ENCODE measurements at places on chromosomes 2 and 18. TPM values are rescaled to one million over a fixed set of nuclear protein-coding genes. Genes with fewer than 3 reads are reported as not detected.

DNA sequence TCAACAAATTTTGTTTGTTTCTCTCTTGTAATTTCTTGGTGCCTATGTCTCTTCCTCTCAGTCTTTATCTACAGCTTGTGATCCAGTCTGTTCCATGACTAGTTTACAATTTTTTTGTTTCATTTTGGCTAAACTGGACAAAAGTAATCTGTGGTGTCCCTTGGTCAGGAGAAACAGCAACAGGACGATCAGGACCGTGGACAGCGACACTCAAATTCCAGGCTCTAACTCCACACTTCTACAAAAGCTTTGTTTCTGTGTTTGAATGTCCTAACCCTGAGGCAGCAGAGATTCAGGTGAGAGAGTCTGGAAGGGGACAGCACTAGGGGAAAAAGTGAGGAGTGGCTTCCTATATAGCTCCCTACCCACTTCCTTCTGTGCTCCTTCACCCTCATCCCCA lies 593.3 kb upstream of the FANCL start:
- no peak for DNase-seq

- DNase-seq, result no peak
Measured at GRCh38 chr18:75531851-75532459, 104.5 kb upstream of the SMIM21 start.

Gene TXNDC2
- polyA plus RNA-seq, result 0.02 TPM

GRCh38 chr2:7450833-7451190 lies 533.6 kb downstream of the RNF144A start:
- DNase-seq, result no peak

- DNase-seq, result no peak
Measured at GRCh38 chr18:21763846-21764646, 23.5 kb downstream of the MIB1 start.

DNA sequence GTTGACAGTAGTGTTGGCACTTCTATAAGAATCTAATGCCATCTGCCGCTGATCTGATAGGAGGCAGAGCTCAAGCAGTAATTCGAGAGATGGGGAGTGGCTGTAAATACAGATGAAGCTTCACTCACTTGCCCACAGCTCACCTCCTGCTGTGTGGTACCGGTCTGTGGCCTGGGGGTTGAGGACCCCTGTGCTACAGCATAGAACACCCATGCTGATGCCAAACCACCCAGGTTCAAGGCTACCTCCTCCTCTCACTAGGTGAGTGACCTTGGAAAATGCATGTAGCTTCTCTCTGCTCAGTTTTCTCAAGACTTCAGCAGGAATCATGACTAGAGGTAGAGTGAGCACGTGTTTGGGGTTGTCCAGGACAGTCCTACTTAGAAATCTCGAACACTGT lies 263.4 kb downstream of the SH3BP4 start:
- DNase-seq, result no peak

DNA sequence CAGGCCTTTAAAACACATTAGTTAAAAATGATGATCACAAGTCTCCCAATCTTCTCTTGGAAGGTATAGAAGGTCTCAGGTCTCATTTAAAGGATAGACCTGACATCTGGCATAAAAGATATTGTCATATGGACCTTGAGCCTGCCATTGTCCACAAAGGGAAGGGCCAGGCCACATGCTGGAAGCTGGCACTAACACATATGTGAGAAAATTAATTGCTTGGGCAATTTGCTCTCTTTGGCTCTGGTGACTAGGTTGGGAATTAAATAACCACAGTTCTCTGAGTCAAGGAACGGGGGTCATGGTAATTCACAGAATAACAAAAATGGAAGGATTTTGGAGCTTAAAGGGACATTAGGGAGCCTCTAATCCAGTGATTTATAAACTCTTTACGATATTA lies 727.3 kb downstream of the BCL11A start:
- no peak for DNase-seq

DNA sequence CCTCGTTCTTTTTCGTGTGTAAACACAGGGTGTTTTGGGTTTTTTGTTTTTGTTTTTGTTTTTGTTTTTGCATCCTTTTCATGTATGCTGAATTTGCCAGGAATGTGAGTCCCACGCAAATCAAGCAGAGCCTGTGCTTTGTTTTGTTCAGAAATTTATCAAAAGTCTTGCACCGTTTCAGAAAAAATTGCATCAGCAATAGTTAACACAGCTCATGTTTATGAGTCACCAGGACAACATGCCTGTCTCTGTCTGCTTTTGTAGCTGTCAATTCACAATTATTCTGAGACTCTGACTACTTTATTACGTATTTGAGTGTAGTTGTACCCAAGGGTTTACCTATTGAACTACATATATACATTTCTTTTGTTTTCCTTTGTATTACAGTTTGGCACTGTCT lies 38.3 kb downstream of the MRPL44 start:
- peak; percentile 60 for DNase-seq

GRCh38 chr2:46381263-46381849 lies 84.1 kb downstream of the EPAS1 start:
- DNase-seq, result no peak

DNA sequence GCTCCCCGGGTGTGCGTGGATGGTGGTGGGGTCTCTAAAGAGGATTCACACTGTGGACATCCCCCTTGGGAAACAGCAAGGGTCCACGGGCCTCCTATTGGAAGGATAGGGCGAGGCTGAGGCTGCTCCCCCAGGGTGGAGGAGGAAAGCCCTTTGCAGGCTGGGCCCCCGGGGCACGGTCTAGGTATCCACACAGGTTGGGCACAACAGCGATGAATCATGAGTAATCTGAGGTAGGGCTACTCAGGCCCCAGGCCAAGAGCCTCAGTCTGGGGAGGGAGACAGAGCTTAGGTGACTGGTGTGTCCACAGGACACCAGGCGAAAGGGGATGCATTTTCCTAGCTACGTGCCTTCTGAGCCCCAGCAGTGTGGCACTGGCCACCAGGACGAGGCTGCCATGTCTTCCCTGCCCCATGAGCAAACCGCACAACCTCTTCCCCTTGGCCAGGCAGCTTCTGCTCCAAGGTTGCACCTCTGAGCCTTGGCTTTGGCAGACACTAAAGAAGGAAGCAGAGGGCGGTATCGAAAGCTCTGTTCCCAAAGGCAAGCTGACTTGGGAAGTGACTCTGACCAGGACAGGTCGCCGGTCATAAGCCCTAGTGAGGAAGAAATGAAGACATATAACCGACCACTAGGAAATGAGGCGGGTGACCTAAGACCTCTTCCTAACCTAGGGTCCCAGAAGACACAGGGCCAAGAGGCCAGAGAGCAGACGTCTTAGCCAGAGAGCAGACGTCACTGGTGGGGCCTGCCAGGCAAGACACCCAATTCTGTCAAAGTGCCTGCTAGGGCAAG lies 14.6 kb upstream of the SEMA4C start:
- DNase-seq, result peak; percentile 54

DNA sequence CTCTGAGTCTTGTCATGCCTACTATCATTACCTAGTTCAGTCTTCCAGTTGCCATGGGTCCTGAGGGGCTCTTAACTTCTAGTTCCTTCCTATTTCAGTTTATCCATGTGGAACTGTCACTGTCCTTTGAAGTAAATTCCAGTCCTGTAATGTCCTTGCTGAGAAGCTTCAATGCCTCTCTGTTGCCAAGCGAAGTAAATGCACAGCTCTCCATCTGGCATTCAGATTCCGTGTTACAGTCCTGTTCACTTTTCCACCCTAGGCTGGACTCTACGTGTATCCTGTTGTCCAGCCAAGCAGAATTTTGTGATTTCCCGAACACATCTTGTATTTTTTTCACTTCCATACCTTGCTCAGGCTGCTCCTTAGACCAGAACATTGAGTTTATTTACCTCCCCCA lies 245.3 kb downstream of the BABAM2 start:
- DNase-seq, result no peak

DNA sequence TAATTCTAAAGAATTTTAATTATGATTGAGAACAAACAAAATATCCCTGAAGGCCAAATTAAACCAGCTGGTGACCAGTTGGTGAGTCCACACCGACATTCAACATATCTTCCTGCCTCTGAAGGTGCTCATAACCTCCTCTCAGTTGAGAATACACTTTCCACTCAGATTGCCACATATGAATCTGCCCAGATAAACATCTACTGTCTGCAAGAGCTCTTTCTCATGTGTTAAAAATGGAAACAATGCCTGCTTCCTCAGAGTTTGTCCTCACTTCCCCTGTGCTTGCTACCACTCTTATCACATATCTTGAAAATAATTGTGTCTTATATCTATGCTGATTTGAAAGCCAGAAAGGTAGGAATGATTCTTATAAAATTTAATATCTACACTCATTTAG lies 177.7 kb upstream of the GULP1 start:
- peak; percentile 42 for DNase-seq

- peak; percentile 66 for DNase-seq
Measured at GRCh38 chr2:60260639-60261296, 292.7 kb downstream of the BCL11A start.

DNA sequence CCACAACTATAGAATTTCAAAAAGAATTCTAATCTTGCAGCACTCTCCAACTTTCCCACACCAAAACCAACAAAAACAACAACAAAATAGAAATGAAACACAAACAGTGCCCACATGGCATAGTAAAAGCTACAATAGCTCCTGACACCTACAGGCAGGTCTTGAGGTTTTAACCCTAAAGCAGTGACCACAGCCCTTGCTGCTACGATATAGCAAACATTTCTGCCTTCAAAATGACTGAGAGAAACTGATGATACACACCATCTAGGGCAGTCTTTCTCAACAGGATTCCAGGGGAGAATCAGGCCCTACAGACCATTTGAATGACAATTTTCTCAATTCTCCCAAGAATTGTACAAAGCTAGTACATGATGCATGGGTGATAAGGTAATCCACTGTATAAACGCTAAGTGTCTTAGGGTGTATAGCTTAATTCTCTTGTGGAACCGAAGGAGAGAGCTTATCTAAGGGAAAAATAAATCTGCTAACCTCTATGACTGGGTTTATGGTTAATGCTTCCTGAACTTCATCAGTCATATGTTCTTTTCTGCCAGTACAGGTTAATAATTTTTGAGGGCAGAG lies 46.5 kb downstream of the TRAK2 start:
- DNase-seq, result no peak

DNA sequence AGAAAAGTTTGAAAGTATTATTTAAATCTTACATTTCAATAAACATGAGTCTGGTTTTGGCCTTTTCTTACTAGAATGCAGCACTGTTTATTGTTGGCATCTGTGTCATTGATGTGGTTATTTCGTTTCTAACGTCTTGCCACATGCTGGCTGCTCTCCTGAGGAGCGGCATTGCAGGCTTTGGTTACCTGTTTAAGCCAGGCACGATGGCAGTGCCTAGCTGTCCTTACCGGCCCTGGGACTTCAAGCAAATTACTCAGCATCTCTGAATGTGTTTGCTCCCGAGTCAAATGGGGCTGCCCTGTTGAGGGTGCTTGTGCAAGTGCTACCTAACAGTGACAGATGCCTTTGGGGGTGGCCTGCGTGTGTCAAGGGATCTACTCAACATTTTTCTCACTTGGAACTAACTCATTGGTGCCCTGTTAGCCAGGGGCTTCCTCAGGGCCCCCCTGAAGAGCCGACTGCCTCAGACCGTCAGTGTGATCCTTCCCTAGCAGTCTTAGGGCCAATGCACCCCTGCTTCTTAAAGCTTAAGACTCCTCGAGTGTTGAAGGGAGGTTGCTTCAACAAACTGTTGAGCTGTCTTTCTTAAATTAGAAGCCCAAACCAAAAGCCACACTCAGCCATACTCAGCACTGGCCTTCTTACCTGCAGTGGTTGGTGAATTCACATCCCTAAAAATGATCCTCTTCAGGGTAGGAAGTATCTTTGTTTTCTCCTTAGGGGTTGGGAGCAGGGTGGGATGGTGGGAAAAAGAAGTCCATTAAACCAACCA lies 151.5 kb downstream of the NCK2 start:
- DNase-seq, result no peak

DNA sequence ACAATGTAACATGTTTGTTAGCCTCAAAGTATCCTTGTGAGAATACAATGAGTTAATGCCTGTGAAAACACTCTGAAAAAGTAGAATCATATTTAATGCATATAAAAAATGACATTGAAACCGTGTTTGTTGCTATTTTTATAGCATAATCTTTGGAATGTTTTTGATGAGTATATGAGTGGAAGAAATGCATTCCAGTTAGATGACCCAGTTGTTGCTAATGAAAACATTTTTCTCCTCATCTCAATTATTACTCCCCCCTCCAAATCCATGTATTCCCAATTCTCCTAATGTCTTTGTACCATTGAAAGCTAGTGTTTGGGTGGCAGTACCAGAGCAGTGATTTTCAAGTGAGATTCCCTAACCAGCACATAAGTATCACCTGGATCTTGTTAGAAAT lies 67.1 kb upstream of the DSEL start:
- no peak for DNase-seq

Gene KYNU
- 2.6 TPM for polyA plus RNA-seq

GRCh38 chr18:29251681-29252080 lies 1074.8 kb upstream of the CDH2 start:
- no peak for DNase-seq

- DNase-seq, result peak; percentile 47
Measured at GRCh38 chr2:26462511-26463243, 15.2 kb downstream of the OTOF start.

Gene FBXO48
- 0.66 TPM for polyA plus RNA-seq

- no peak for DNase-seq
Measured at GRCh38 chr2:119548516-119549120, 4.4 kb downstream of the CFAP221 start.

- DNase-seq, result peak; percentile 16
Measured at GRCh38 chr18:45657357-45658335, 42.4 kb downstream of the SLC14A2 start.

Gene WDR35
- 2.6 TPM for polyA plus RNA-seq

DNA sequence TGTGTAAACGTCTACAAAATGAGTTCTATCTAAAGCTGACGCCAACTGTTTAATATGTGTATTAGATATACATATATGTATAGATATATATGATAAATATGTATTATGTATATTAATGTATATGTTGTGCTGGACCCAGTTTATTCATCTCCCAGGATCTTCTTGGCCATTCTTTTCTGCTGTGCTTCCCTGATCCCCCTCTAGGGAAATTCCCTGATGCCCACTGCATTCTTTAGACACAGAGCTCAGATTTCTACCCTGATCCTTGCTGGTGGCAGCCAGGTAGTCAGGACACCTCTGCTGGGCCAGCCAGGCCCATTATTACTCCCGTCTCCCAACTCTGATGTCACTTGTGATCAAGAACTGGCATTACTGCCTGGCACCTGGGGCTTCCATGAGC lies 292.0 kb downstream of the PTPRM start:
- no peak for DNase-seq

DNA sequence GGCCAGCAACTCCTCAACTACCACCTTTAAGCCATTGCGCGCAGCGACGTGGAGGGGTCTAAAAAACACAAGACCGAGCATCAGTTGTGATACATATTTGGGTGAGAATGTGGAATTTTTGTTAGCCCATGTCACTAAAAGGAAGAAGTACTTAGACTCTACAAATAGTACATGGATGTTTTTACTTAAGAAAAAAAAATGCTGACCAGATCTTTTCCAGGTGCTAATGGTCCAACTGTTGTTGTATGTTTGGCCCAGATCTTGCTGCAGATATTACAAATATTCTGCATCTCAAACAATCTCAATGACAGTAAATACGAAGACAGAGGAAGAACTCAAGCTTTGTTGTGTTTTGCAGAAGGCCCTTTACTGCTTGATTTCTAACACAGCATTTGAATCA lies 67.1 kb upstream of the PGAP1 start:
- DNase-seq, result no peak
